ENCODE measurements at places on chromosomes 16 and 17.

DNA sequence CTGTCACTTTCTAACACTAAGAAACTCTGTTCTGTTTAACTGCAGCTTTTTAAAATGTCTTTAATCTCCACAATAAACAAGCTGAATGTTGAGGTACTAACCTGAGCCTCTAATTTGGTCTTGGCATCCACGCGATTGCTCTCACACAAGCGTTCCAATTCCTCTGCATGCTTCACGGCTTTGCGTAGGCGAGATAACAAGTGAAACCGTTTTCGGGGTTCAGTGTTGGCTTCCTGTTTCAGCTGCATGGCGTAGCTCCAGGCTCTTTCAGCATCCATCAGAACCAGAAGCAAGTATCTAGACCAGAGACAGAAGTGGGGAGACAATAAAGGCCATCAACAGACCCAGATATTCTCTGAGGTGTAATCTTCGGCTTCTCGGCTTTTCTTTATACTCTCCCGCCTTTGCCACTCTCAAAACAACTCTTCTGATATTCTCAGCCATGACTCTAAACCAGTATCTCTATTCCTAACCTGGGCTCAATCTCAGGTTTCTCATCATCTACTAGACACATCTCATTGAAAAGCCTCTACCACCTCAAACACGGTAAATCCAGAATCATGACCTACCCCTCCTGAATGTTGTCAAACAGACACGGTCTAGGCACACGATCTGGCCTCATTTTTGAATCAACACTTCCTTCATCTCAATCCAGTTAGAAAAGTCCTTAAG, 8.3 kb downstream of the SRP68 start:
- DNase-seq = no peak

DNA sequence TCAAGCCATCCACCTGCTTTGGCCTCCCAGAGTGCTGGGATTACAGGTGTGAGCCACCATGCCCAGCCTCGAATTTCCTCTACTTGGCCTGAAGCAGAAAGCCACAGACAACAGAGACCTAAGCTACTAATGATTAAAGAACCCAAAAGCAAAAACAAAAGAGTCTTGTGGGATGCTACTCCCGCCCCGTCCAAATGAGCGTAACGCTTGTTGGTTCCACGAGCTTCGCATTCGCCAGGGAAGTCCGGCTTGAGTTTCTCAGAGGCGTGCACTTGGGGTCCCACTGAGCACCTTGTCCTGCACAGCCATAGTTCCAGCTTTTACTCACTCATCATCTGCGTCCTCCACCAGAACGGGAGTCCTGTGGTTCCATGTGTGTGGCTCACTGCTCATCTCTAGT, 16.0 kb downstream of the CEP295NL start:
- DNase-seq = no peak

DNA sequence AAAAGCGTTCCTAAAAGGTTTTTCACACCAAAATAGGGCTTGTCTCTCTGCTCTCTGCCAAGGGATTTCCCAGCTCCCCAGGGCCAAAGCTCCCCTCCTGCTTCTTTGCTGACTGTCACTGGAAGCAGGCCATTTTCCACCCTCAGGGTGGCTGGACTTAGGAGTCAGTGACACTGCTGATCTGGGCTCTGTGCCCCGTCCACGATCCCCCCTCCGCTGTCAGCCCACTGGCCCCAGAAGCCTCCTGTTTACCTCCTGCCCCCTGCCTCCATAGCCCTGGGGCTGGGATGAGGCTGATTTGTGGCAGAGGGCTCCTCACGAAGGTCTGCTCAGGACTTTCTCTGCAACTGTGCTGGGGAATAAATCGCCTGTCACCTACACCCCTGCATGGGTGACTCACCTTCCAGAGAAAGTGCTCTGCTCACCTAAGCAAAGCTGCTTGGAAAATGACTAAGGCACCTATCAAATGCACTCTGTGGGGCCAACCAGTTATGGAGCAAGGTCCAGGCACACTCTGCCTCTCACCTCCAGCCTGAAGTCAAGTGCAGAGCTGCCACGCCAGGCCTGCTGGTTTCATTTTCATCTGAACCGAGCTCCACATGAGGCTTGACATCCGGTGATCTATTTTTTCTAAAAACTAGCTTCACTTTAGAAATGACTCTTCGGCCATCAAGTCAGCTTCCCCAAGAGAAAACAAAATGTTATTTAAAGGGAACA, 4.9 kb downstream of the MAP3K14 start:
- DNase-seq = no peak

DNA sequence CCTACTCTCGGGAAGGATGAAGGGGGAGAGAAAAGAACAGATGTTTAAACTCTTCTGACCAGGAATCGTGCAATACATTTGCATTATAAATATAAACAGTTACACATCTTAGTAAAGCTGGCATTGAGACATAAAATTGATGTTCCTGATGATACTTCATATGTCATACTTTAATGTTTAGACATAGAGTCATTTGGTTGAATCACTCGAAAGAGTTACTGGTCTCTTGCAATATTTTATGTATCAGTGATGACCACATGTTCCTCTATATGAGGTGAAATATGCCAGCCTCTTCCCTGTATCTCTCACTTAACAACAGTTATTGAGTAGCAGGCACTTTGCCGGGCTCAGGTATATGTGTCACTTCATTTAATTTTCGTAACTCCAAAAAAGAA, 49.7 kb upstream of the PMFBP1 start:
- no peak for DNase-seq

GRCh38 chr16:74202009-74202408, 94.6 kb upstream of the PSMD7 start:
- DNase-seq = no peak

GRCh38 chr16:30992931-30993816, 8.2 kb downstream of the HSD3B7 start:
- no peak for DNase-seq

- peak; percentile 36 for DNase-seq
Measured at GRCh38 chr17:59753522-59754467, 46.3 kb downstream of the VMP1 start.

- no peak for DNase-seq
Measured at GRCh38 chr17:80743181-80743771, 198.6 kb downstream of the RPTOR start.

GRCh38 chr17:15654886-15655561, 29.1 kb downstream of the TRIM16 start:
- DNase-seq = no peak

DNA sequence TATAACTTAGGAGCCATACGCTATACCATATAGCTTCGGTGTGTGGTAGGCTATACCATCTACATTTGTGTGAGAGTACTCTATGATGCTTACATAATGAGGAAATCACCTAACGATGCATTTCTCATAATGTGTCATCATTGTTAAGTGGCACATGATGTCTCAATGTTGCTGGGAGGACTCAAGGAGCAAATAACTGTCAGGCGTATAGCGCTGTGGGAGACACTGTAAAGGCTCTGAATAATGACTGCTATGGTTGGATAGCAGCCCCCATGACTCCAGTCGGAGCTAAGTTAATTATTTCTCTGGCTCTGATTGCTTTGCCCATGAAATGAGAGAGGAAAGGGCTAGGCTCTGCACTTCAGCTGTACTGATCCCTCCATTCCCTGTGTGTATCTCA, 197.2 kb downstream of the RGS9 start:
- DNase-seq = no peak

DNA sequence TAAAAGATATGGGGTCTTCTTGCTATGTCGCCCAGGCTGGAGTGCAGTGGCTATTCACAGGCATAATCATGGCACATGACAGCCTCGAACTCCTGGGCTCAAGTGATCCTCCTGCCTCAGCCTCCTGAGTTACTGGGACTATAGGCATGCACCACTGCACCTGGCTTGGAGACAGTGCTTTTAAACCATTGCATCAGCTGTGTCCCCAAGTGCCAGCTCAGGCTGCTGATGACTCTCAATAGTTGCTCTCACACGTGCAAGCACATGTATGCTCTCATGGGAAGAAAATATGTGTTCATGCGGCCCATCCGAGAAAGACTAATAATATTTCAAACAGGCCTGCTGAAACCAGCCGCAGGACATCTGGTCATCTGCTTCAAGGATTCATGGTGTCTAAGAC, 8.8 kb downstream of the CCL16 start:
- DNase-seq = no peak

GRCh38 chr17:57032343-57032742, 52.7 kb upstream of the AKAP1 start:
- DNase-seq = no peak

DNA sequence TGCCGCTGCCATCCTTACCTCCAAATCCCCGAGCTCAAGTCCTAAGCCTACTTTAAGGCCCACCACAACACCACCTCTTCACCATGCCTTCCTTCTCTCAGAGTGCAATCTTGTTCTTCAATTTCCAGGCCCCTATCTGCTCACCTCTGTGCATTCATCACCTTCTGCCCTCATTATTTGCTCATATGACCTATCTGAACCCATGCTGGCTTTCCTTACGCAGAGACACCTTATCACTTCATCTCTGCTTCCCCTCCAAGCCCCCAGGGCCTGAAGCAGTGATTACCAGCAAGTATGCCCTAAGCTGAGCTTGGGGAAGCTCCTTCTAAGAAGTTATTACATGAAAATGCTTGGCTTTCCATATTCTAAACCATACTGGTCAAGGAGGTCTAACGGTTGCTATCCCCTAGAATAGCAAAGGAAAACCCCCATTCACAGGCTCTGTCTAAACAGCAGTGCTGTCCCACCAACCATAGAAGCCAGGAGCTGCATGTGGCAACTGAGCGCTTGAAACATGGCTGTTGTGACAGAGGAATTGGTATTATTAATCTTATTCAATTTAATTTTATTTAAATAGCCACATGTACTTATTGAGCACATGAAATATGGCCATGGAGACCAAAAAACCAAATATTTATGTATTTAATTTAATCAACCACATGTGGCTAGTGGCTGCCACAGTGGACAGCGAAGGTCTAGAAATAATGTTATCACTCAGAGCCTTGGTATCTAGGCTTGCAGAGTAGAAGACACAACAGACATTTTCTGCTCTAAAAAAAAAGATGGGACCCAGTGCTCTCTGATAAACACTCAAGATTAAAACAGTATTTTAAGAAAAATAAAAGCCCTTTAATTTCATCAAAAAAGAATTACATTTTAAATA, 13.9 kb downstream of the USP7 start:
- no peak for DNase-seq

DNA sequence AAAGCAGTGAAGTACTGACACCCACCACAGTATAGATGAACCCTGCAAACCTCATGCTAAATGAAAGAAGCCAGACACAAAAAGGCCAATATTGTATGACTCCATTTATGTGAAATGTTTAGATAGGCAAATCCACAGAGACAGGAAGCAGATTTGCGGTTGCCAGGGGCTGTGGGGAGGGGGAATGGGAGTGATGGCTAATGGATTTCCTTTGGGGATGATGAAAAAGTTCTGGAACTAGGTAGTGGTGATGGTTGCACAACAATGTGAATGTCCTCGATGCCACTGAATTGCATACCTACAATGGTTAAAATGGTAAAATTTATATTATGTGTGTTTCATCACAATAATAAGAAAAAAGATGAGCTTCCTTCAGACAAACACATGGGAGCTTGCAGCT, 28.4 kb upstream of the WFIKKN2 start:
- DNase-seq = no peak

DNA sequence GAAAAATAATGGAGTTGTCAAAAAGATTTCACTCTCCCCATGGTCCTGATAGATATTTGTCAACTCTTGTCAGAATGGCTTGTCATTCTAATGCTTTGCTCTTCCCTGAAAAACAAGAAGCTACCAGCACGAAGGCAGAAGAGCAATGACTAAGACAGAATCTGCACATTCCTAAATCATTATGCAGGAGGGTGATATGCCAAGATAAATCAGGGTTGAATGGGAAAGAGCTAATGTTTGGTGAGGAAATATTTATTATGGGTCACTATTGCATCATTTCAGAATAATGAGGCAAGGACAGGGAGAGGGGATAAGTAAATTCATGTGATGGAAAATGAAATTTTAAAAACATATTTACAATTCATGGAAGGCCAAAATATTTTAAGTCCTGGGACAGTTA, 297.5 kb upstream of the XYLT1 start:
- no peak for DNase-seq

DNA sequence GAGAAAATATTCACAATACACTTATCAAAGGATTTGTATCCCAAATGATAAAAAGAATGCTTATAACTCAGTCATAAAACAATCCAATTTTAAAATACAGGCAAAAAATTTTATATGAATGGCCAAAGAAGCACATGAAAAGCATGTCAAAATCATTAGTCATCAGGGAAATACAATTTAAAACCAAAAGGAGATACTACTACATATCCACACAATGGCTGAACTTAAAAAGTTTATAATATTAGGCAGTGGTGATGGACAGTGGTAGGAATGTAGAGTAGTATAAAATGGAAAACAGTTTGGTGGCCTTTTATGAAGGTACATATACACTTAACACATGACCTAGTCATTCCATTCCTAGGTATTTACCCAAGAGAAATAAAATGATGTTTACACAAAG, 12.2 kb downstream of the CMC2 start:
- no peak for DNase-seq

GRCh38 chr16:79843631-79844043, 243.1 kb upstream of the MAF start:
- DNase-seq = no peak

DNA sequence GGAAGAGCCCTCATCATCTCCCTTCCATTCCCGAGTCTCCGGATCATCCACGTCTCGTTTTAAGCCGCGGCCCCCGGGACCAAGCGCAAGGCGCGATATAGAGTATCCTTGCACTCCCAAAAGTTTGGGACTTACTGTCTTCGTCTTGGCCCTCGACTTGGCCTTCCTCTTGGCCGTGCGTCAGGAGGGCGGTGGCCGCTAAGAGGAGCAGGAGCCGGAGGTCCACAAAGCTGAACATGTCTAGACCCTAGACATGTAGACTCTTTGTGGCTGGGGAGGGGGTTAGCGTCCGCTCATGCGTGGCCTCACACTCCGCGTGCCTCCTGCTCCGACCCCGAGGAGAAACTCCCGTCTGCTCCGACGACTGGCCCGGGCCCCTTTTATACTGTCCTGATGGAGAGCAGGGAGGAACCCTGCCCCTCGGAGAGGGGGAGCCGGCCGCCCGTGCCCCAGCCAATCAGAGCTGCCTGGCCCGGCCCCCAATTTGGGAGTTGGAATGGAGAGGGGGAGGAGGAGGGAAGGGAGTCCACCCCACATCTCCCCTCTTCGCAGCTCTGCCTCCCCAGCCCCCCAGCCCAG, at the start of gene COL1A1:
COL1A1 (minus strand) TSS at position 356 of the 579 bp plus-strand sequence; CDS start at position 238, 118 bp downstream.
- no peak for DNase-seq

- no peak for DNase-seq
Measured at GRCh38 chr16:78389009-78389498, 289.6 kb downstream of the WWOX start.

- DNase-seq = no peak
Measured at GRCh38 chr16:12026741-12027490, 50.4 kb downstream of the SNX29 start.
